Pulmonary artery endothelial cell (primary cell): ENCODE measurements at places on chromosomes 2 and 18. TPM values are rescaled to one million over a fixed set of nuclear protein-coding genes. Genes with fewer than 3 reads are reported as not detected.

- no peak for DNase-seq
Measured at GRCh38 chr2:178208817-178209216, 14.5 kb downstream of the OSBPL6 start.

DNA sequence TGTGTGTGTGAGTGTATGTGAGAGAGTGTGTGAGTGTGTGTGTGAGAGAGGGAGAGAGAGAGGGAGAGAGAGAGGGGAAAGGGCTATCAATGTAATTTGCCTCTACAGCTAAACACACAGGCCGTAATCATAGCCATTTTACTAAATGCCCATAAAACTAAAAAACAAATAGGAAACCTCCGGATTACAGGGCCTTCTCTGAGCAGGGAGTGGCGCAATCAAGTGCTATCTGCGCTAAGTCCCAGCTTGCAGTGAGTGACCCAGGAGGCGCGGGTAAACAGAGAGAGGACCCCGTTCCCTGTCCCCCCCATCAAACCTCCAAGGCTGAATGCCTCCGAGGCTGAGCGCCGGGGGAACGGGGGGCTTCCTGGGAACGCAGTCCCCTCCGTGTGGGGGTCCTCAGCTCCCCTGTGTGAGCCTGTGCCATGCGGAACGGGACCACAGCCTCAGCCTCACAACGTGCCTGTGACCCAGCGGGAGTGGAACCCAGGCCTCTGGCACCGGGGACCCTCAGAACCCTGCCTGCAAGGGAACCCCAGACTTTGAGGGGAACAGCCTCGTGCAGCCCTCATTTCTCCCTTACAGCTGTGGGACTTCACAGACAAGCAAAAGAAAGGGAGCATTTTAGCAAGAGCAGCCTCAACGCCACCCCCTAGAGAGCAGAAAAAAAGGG lies 54.7 kb upstream of the ID2 start:
- no peak for DNase-seq

- DNase-seq: no peak
Measured at GRCh38 chr2:236334122-236334876, 70.1 kb upstream of the ASB18 start.

DNA sequence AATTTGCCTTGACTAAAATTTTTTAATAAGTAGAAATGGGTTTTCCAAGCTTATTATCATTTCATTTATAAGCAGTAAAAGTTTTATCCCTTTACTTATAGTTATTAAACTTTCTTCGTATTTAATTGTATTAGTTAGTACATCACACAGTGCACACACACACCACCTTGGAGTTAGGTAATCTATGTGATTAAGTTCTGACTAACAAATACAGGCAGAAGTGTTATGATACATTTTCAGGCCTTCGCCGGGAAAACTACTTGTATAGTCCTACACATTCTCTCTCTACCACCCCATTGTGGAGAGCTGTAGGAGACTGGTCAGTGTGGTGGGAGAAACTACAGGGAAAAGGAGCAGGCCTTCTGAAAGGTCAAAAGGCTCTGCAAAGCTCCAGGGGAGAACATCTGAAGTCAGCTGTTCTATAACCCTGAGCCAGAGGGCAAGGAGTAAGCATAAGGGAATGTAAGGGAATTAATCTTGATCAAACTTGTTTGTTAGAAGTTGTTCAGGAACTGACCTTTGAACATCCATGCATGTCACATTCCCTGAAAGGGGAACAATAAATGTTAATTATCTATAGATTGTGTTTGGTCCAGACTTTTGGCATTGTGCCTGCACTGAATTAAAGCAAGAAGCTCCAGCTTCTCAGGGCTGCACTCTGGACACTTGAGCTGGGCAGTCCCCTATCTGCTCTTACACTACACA lies 231.7 kb downstream of the FSIP2 start:
- DNase-seq: peak; percentile 1

DNA sequence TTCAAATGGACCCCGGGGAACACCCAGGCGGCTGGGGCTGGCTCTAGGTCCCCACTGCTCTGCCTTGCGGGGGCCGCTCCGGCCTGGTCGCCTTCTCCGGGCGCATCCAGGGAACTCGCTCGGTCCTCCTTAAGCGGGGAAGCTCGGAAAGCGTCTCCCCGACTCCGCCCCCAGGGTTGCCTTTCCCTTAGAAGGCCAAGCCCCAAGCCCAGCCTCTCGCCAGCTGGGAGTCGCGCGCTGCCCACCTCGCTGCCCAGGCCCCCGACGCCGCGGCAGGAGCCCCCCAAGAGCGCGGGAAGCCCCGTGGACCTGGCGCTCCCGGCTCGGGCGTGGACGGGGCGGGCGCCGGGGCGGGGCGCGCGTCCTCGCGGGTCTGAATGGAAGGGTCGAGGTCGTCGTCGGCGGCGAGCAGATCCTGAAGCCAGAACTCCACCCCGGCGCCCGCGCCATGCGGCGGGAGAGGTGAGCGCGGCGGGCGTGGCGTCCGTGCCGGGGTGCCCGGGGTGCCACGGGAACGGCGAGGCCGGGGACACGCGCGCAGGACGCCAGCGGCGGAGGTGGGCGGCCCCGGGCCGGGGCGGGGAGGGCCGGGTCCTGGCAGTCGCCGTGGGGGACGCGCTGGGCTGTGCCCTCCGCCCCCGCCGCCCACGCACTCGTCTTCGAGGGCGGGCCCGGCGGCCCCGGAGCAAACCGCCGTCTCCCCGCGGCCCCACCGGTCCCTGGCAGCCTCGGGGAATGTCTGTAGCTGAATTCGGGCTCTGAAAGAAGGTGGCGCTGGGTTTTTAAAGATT lies at the start of gene BOK:
TSS of gene BOK (plus strand) at position 214 of the 791 bp plus-strand sequence. CDS start 739 bp downstream, outside the sequence.
- DNase-seq: peak; percentile 59

DNA sequence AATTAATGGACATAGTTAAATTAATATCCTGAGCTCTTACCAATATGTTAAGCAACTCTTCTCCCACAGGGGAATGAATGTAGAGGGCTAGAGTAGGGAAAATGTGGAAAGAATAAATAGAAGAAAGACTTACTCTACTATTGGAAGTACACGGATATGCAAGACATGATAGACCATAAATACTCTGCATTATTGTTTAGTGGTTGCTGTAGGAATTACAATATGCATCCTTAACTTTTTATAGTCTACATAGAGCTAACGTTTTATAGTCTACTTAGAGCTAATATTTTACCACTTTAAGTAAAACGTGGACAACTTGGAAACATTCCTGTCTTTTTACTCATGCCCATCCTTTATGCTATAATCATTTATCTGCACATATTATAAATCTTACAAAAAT lies 163.8 kb upstream of the GALNT5 start:
- DNase-seq: no peak

Gene CPLX4
- total RNA-seq: not detected in 2 replicates

DNA sequence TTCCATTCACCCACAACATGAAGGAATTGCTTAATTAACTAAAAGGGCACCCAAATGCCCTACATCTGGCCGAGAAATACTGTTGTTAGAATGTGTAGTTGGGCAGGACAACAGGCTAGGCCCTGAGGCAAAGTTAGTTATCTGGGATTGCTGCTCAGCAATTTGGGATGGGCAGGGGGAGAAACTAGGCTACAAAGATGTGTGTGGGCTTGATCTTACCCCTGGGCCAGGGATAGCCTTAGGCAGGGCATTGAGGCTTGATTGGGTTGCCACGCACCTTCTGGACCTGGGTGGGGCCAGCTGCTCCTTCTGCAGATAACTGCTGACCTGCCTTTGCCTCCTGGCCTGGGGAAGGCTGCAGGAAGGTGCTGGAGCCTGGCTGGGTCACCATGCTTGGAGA lies 9.4 kb downstream of the IL18RAP start:
- no peak for DNase-seq

Gene ARHGEF33
- total RNA-seq: 0.07 and 0.11 TPM in 2 replicates

DNA sequence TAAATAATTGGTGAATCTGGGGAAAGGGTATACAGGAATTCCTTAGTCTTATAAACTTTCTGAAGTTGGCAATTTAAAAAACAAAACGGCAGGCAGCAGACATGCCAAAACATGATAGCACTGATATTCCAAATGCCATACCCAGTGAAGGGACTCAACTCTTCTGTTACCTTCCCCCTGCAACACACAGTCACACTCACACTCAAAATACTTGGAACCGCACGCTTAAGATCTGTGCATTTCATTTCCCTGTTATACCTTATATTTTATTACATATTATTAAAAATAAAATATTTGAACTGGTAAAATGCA lies 123.4 kb downstream of the ZFP36L2 start:
- no peak for DNase-seq

- no peak for DNase-seq
Measured at GRCh38 chr18:47387864-47388263, 136.4 kb upstream of the SKOR2 start.

Gene SGPP2
- not detected in 2 replicates for total RNA-seq

Gene RUFY4
- not detected in 2 replicates for total RNA-seq

DNA sequence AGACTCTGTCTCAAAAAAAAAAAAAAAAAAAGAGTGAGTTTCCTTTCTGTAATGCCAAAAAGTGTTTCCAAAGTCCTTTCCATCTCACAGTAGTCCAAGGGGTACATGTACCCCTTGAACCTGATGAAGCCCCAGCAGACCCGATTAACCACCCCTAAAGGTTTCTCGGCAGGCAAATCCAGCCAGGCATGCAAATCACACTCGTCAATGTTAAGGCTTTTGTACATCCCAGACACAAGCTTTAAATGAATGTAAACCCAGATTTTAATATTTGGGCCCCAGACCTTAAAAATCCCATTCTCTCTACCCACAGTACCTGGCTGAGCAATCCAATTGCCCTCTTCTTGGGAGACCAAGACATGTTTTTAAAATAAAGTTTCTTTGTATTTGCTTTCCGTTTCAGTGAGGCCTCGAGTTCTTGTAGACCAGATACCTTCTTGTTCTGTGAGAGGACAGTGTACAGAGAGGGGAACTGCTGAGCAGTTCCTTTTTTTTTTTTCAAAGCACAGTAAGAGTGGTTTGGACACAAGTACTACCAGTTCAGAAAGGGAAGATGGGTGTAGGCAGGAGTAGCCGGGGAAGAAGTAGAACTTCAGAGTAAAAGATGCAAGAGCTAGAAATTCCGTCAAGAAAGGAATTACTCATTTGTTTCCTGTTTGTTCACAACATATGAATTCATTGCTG lies at the start of gene NLRC4:
TSS of gene NLRC4 (minus strand) at position 465 of the 684 bp plus-strand sequence. CDS start 8,111 bp downstream, outside the sequence.
- DNase-seq: no peak

DNA sequence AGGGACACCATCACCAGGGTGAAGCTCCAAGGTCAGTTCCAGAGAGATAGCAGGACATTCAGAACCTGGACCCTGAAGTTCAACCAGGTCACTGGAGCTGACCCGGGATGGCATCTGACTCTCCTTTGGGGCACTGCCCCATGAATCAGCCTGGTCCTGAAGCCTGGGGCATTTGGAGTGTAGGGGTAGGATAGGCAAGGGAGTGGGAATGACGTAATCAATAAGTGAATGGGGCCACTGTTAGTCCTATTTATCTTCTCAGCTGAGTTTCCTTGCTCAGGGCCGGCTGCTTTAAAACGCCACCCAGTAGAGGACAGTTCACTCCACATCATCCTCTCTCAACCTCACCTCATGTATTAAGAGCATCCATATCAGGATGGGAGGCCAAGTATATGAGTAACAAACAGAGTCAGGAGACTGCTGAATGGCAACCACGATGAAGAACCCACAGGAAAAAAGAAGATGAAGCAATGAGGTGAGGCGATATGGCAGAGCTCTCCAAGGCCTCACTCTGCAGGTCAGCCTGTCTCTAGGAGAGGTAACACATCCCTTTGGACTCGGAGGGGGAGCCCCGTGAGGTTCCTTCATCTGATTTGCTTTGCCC lies 1.8 kb upstream of the RFX8 start:
- no peak for DNase-seq

- no peak for DNase-seq
Measured at GRCh38 chr18:46406539-46406932, 250.5 kb downstream of the LOXHD1 start.

DNA sequence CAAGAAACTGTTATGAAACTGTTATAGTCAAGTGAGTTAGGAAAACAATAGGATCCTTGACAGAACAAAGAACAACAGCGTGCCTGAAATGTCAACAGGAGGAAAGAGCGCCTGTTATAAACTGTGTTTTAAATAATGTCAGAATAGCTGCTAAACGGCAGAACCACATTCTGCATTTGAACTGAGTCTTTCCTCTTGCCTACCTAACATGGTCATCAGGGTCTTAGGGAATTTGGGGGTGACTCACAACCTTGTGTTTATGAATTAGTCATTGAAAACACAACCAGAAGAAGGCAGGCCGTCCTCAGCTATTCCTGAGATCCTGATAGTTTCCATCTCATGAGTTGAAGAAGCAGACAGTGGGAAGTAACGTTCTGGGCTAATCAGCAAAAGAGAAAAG lies 222.0 kb upstream of the FN1 start:
- peak; percentile 80 for DNase-seq

DNA sequence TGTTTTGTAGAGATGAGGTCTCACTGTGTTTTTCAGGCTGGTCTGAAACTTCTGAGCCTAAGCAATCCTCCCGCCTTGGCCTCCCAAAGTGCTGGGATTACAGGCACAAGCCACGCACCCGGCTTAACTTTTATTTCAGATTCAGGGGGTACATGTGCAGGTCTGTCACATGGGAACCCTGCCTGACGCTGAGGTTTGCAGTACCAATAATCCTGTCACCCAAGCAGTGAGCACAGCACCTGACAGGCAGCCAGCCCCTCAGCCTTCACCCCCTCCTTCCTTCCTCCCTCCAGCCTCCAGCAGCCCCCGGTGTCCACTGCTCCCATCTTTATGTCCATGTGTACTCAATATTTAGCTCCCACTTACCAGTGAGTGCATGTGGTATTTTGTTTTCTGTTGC lies 46.0 kb upstream of the RPL31 start:
- no peak for DNase-seq

DNA sequence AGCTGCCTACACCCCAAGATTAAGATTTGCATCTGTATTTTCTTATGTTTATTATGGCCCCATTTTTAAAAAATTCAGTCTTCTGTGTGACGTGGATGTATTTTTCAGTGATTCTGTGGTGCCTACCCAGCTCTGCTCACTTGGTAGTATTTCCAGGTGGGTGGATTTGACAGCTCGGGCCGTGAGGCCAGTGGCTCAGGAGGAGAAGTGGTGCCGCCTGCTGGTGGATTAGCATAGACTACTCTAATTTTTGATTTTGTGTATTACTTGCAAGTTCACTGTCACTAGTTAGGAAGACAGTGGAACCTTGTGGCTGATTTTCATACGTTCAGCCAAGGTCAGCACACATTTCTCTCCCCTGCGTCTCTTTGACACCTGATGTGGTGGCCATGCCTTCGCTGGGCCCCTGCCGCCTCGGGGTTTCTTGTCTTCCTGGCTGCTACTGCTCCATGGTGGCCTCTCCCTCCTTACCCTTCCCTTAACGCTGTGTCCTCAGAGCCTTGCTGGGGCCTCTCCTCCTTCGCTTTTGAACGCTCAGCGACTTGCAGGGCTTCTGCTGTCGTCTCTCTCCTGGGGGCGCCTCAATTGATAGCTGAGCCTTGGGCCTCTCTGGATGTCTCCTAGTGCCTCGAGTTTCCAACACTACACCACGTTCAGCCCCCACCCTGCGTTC lies 89.4 kb downstream of the DGKD start:
- DNase-seq: peak; percentile 60

DNA sequence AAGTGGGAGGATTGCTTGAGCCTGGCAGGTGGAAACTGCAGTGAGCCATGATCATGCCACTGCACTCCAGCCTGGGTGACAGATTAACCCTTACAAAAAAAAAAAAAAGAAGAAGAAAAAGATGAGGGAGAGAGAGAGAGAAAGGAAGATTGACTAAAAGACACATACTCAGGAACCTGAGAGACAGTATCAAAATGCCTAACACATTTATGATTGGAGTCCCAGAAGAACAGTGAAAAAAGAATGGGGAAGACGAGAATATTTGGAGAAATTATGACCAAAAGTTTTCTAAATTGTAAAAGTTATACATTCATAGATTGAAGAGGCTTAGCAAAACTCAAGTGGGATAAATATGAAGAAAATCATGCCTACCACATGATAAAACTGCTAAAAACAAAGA lies 19.9 kb upstream of the SPATS2L start:
- DNase-seq: no peak

Gene CUL3
- total RNA-seq: 62.7 and 62.8 TPM in 2 replicates

GRCh38 chr2:172013396-172013795 lies 13.6 kb downstream of the METAP1D start:
- no peak for DNase-seq
